ENCODE measurements at places on chromosomes 2 and 18.
A peak's percentile ranks its signal among the peaks of the same experiment; 100 is the strongest.

GRCh38 chr2:187075199-187075635, 226.2 kb upstream of the ZSWIM2 start:
- H3K4me3 ChIP-seq: no peak overlapping the region
- H3K36me3 ChIP-seq: no peaks in the 10 kb centered on the region
- H3K27ac ChIP-seq: no peak overlapping the region
- no peak for DNase-seq
- H3K4me1 ChIP-seq: no peaks in the 10 kb centered on the region

- no peak for DNase-seq
- peaks cover 28% of the 10 kb centered on the region for H3K4me1 ChIP-seq
- no peak overlapping the region for H3K4me3 ChIP-seq
- H3K27me3 ChIP-seq: no peaks in the 10 kb centered on the region
- H3K36me3 ChIP-seq: peaks cover 3% of the 10 kb centered on the region
These were observed 25.4 kb downstream of the POLE4 start for GRCh38 chr2:74983631-74984392.

DNA sequence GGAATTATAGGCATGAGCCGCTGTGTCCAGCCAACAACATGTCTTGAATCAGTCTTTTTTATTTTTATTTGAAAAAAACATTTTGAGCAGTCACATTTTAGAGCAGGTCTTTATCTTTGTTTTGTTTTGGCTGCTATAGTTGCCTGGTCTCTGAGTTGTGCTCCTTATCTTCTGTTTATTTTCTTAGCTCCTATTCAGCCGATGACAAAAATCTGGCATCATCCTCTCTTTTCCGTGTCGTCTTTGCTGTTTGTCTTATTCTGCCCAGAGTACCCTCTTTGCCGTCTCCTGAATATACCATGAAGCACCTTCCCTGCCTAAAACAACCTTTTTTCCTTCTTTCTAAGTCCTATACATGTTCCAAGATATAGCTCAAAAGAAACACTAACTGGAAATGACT, 201.1 kb downstream of the THSD7B start:
- no peak overlapping the region for H3K4me3 ChIP-seq
- no peak for DNase-seq
- no peaks in the 10 kb centered on the region for H3K27me3 ChIP-seq
- H3K36me3 ChIP-seq: no peaks in the 10 kb centered on the region
- H3K4me1 ChIP-seq: no peaks in the 10 kb centered on the region

GRCh38 chr2:76193089-76193488, 482.4 kb upstream of the GCFC2 start:
- H3K4me1 ChIP-seq: no peaks in the 10 kb centered on the region
- H3K36me3 ChIP-seq: no peaks in the 10 kb centered on the region
- DNase-seq: no peak
- no peak overlapping the region for H3K27ac ChIP-seq
- H3K27me3 ChIP-seq: no peaks in the 10 kb centered on the region

GRCh38 chr2:78082555-78082954, 560.4 kb upstream of the LRRTM4 start:
- no peak overlapping the region for H3K27ac ChIP-seq
- no peaks in the 10 kb centered on the region for H3K36me3 ChIP-seq
- no peaks in the 10 kb centered on the region for H3K4me1 ChIP-seq
- DNase-seq: no peak
- no peaks in the 10 kb centered on the region for H3K27me3 ChIP-seq

DNA sequence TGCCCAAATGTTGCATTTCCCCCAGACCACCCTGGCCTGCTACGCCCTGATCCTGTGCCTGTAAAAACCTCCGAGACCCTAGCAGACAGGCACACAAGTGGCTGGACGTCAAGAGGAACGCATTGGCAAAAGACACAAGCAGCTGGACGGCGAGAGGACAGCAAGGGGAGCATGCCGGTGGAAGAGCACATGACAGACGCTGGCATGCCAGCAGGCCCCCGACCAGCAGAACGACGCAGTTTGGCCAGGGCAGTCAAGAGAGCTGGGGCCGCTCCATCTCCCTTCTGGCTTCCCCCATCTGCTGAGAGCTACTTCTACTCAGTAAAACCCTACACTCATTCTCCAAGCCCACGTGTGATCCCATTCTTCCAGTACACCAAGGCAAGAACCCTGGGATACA, 42.1 kb downstream of the SAP130 start:
- no peak overlapping the region for H3K27ac ChIP-seq
- no peak for DNase-seq
- H3K27me3 ChIP-seq: no peaks in the 10 kb centered on the region

DNA sequence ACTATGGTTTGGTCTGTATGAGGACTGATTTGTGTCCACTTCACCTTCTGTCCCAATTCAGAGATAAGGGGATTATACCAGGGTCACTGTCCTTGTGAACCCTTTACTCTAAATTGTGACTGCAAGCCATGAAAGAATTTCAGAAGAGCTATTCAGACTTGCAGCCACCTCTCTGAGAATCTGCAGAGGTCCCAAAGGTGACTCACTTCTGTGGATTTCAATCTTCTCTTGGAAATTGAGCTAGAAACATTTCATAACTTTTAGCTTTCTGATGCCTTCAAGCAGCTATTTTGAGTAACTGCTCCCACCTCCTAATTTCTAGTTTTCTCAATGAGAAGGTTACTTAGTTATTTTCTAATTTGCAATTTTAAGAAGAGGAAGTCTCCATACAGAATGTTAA, 1242.4 kb upstream of the ACVR2A start:
- H3K27ac ChIP-seq: no peak overlapping the region
- H3K4me3 ChIP-seq: no peak overlapping the region
- no peaks in the 10 kb centered on the region for H3K4me1 ChIP-seq
- DNase-seq: no peak

DNA sequence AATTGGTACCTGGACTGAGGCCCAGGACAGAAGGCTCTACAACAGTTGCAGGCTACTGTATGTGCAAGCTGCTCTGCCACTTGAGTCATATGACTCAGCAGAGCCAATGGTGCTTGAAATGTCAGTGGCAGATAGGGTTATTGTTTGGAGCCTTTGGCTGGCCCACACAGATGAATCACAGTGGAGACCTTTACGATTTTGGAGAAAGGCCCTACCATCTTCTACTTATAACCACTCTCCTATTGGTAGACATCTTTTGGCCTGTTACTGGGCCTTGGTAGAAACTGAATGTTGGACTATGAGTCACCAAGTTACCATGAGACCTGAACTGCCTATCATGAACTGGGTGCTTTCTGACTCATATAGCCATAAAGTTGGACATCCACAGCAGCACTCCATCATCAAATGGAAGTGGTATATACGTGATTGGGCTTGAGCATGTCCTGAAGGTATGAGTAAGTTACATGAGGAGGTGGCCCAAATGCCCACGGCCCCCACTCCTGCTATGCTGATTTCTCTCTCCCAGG, 88.9 kb upstream of the NRXN1 start:
- DNase-seq: no peak
- H3K27me3 ChIP-seq: no peaks in the 10 kb centered on the region
- H3K36me3 ChIP-seq: no peaks in the 10 kb centered on the region
- no peak overlapping the region for H3K27ac ChIP-seq
- no peak overlapping the region for H3K4me3 ChIP-seq

DNA sequence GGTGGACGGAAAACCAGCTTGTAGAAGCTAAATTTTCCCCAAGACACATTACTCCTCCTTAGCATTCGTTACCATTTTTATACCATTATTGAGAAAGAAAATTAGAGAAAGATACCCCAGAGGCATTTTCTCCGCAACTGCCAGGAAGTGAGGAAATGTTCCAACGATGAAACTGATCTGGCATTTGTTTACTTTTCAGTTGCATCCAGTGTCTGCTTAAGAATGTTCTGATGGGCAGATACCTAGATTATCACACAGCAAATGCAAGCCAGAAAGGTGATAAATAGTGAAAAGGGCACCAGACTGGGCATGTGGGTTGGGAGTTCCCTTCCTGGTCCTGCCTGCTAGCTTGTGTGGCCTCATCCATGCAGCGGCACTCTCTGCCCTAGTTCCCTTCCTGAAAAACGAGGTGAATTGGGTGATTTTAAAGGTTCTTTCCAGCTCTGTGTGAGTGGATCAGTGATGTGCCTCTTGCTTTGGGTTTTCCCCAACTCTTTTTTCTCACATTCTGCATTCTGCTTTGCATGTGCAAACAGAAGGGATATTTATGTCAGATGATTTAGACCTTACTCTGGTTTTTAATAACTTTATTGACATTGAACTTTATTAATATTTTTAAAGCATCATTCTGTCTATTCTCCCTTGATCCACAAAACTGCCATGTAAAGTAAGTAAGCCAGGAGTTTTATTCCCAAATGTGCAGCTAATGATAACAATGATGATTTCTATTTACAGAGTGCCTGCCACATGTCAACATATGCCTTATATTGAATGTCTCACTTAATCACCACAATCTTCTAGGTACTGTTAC, 139.6 kb downstream of the INSIG2 start:
- H3K27me3 ChIP-seq: peaks cover 33% of the 10 kb centered on the region
- DNase-seq: no peak
- peaks cover 22% of the 10 kb centered on the region for H3K4me1 ChIP-seq
- H3K4me3 ChIP-seq: no peak overlapping the region
- H3K36me3 ChIP-seq: no peaks in the 10 kb centered on the region

- no peak overlapping the region for H3K27ac ChIP-seq
- no peaks in the 10 kb centered on the region for H3K4me1 ChIP-seq
- H3K4me3 ChIP-seq: no peak overlapping the region
- H3K36me3 ChIP-seq: no peaks in the 10 kb centered on the region
These were observed 41.8 kb upstream of the TMEM200C start for GRCh38 chr18:5937121-5937520.

GRCh38 chr2:10368491-10369231, 66.0 kb downstream of the HPCAL1 start:
- H3K27ac ChIP-seq: no peak overlapping the region
- peaks cover 4% of the 10 kb centered on the region for H3K36me3 ChIP-seq
- H3K27me3 ChIP-seq: no peaks in the 10 kb centered on the region
- H3K4me1 ChIP-seq: peaks cover 27% of the 10 kb centered on the region

DNA sequence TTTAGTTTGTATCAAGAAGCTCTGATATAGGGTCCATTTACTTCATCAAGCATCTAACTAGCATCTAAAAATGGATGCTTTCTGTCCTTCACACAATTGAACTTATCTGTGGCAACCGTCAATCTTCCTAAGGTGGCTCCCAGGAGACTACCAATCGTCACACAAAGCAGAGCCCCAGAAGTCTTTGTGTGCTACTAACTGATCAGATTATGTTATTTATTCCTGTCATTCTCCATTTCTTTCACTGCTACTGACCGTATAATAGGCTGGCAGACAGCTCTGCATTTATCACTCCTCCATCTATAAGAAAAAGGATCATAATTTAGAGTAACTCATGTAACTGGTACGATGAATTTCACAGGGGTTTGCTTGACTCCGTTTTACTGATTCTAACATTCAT, 585.0 kb upstream of the NXPH2 start:
- no peak overlapping the region for H3K4me3 ChIP-seq
- no peaks in the 10 kb centered on the region for H3K27me3 ChIP-seq
- no peaks in the 10 kb centered on the region for H3K36me3 ChIP-seq
- no peak overlapping the region for H3K27ac ChIP-seq

DNA sequence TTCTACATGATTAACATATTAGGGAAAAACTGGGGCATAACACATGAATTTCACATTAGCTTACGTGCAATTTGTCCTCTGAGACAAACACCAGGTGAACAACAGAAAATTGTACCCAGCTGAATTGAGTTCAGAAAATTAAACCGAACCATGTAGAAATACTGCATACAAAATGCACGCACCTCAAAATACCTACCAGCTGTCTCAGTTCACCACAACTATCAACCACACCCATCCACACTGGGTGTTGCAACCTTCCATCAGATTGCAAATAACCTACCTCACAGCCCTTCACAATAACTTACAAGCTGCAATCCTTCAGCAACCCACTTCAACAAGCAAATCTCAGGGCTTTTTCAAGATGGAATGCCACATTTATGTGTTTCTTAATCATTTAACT, 55.9 kb downstream of the UNC50 start:
- H3K27me3 ChIP-seq: no peaks in the 10 kb centered on the region
- no peak overlapping the region for H3K4me3 ChIP-seq
- H3K27ac ChIP-seq: peak overlapping the region; percentile 25
- H3K4me1 ChIP-seq: peaks cover 15% of the 10 kb centered on the region

DNA sequence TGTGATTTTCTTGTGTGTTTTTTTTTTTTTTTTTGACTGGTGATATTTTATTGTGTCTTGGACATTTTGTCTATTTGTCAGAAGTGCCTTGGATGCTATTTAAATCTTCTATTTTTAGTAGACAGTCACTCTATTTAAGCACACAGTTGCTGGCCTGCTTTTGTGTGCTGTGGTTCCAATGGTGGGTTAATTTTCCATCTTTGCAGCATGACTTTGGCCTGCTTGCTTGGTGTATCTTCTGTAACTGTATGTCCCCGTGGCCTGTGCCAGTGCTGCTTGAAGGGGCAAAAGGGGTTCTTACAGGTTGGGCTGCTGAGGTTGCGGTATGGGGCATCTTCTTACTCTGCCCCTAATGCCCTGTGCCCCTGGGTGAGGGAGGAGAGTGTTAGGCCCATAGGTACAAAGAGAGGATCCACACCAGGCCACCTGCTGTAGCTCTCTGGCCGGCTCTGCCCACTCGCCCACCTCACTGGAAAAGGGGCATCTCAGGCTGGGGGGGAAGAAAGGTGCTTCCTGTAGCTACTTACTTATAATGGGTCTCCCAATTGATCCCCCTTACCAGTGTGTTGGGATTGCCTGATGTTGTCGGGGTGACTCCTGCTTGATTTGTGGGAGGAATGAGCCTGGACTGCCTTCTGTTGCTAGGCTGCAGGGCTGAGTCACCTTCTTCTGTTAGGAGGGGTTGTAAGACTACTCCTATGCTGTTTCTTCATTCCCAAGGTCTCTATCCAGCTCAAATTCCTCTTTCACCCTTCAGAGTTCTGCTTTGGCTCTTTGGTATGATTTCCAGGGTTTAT, 490.0 kb upstream of the HS6ST1 start:
- H3K27me3 ChIP-seq: peaks cover 7% of the 10 kb centered on the region
- no peak overlapping the region for H3K4me3 ChIP-seq
- no peaks in the 10 kb centered on the region for H3K4me1 ChIP-seq
- H3K27ac ChIP-seq: no peak overlapping the region
- no peak for DNase-seq

- H3K27me3 ChIP-seq: no peaks in the 10 kb centered on the region
- DNase-seq: no peak
- no peak overlapping the region for H3K4me3 ChIP-seq
These were observed 53.3 kb downstream of the GULP1 start for GRCh38 chr2:188345020-188345419.

- peaks cover 12% of the 10 kb centered on the region for H3K27me3 ChIP-seq
- H3K4me1 ChIP-seq: peaks cover 22% of the 10 kb centered on the region
- H3K4me3 ChIP-seq: no peak overlapping the region
- H3K27ac ChIP-seq: no peak overlapping the region
These were observed 9.7 kb downstream of the NEUROD1 start for GRCh38 chr2:181670632-181671031.

DNA sequence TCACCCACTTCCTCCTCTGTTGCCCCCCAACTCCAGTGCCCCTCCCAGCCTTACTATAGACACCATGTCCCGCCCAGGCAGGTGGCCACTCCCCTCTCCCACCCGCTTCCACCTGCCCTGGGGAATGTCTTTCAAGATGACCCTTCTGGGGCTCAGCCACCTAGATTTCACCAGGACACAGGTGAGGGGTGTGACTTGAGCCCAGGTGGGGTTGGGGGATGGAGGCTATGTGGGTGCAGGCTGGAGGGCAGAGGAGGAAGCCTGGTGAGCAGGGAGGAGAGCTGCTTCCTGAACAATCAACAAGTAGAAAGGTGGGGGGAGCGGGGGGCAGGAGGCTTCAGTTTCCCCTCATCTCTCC, 8.7 kb downstream of the ADRA2B start:
- no peak overlapping the region for H3K4me3 ChIP-seq
- peaks cover 2% of the 10 kb centered on the region for H3K36me3 ChIP-seq
- no peak overlapping the region for H3K27ac ChIP-seq
- peaks cover 2% of the 10 kb centered on the region for H3K4me1 ChIP-seq
- peak; percentile 2 for DNase-seq

GRCh38 chr18:66210875-66211274, 393.0 kb downstream of the CDH19 start:
- H3K27ac ChIP-seq: no peak overlapping the region
- no peak overlapping the region for H3K4me3 ChIP-seq
- H3K36me3 ChIP-seq: no peaks in the 10 kb centered on the region
- H3K27me3 ChIP-seq: no peaks in the 10 kb centered on the region
- no peaks in the 10 kb centered on the region for H3K4me1 ChIP-seq

Data from activated B cell treated with CpG ODN at 0.5 μM for 24 hours (primary cell).